Lower leg skin (tissue), 4 donors: ENCODE measurements at places on chromosomes 2 and 18. TPM values are rescaled to one million over a fixed set of nuclear protein-coding genes. Genes with fewer than 3 reads are reported as not detected.

The CLEC4F gene
- total RNA-seq: 1.2 TPM

The TCF23 gene
- not detected for total RNA-seq

The GPR45 gene
- not detected for total RNA-seq

The MOCOS gene
- 2.3 TPM for total RNA-seq

The DYNAP gene
- total RNA-seq: not detected

DNA sequence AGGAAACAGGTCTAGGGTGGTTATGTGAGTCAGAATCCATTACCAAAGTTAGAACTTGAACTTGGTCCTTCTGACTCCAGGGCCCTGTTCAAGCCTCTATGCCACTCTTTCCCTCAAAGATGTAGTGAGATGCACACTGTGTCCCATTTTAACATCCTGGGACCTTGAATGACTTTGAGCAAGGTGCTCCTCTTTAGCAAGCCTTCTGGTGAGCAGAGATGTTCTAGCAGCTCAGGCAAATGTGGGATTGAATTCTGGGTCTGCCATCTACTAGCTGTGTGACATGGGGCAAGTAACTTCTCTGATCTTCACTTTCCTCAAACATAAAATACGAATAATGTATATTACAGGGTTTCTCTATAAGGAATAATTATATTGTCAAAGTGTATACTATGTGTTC, 294.0 kb upstream of the CXCR4 start:
- DNase-seq: no peak

DNA sequence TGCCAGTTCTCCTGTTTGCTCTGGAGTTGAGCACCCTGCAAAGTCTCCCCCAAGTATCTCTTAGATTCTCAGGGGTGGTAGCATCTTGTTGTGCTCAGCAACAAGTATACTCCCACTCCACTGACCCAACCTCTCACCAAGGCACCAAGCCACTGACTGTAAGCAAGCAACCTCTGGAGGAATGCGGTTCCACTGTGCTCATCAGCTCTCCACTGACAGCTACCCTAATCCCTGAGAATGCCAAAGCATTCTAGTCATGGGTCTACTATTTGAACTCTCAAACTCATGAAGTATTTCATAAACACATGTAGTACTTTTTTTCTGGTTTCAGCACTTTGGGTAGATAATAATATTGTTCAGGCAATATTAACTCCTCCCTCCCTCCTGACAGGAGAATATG, 170.0 kb downstream of the EPHA4 start:
- DNase-seq: no peak

DNA sequence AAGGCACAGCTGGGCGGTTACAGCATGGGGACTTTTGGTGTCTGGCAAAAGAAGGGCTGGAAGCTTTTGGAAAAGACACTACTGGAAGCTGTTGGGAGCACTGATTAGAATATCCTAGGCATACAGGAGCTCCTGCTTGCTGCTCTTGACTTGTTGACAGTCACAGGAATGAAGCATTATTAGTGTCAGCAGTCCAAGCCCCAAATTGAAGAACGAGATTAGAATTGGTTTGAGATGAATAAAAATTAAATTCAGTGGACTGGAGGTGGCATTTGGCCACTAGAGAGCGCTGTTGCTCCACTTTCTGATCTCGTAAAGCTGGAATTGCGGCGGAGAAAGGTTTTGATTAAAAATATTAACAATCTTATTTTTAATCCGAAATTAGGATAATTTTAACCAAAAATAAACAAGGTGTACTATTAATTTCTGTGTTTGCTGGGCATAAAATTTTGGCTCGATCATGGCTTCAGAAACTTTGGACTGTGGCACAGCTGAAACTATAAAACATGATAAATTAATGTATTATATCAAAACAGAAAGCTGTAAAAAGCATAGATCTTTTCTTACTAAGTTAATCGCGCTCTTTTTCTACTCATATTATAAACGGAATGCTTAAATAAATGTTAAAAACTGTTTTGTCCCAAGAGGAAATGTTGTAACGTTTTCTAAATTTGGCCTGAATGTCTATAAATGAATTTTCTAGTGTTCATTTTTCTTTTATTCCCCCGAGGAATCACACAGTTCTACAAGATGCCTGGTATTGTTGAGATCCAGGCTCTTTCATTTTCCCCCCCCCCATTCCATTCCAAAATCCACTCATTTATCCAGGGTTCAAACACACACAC, 2.4 kb upstream of the HOXD8 start:
- DNase-seq: peak; percentile 95

- no peak for DNase-seq
Observed at GRCh38 chr18:60593249-60593648, 220.7 kb upstream of the MC4R start.

- DNase-seq: no peak
Observed at GRCh38 chr2:129080715-129081476, 762.2 kb upstream of the HS6ST1 start.

DNA sequence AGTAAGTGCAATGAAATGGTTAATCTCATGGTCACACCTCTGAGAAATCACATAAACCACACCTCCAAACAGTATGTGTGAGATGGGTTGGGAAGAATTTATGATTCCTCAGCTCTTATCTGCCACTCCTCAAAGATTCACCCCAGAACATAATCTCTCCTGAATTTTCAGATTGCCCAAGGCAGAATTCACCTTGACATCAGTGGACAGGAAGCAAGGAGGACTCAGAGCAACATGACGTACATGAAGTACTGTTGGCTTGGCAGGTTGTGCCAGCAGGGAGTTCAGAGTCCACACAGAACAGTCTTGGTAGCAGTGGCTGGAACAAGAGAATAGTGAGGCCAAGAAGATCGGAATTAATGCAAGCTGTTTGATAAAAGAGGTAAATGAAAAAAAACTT, 31.7 kb upstream of the CYBRD1 start:
- DNase-seq: no peak

GRCh38 chr2:174593574-174594203, 3.9 kb downstream of the WIPF1 start:
- DNase-seq: peak; percentile 76

DNA sequence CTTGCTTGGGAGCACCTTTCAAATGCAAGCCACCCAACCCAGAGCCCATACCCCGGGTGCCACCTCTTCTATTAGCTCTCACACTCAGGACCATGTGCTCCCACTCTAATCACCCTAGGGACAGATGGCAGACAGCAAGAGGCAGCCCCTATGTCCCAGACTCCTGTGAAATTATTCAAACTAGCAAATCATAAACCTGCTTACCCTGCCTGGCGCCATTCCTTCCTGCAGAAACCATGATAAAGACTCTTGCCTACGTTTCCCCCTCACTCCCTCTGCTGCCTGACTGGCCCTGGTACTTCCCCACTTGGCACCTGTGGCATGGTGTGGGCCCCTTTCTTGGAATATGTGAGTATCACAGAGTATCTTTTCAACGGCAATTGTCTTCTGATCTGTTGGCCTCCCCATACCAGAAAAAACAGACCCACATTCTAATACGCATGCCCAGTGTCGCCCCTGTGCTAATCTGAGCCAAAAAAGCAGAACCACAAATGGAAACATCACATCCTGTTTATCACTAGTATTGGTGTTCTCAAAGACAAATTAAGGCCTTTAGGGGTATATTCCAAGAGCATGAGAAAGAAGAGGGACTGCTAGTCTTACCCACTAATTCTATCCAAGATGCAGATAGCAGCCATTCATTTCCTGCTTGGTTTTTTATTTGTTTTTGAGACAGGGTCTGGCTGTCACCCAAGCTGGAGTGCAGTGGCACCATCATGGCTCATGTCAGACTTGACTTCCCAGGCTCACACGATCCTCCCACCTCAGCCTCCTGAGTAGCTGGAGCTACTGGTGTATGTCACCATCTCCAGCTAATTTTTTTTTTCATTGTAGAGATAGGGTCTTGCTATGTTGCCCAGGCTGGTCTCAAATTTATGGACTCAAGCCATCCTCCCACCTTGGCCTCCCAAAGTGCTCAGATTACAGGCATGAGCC, 44.1 kb upstream of the TTC39C start:
- no peak for DNase-seq
